Activated CD8-positive, alpha-beta memory T cell treated with anti-CD3 and anti-CD28 coated beads, Interleukin-2, amount 50 U/mL, for 4 hours (primary cell): ENCODE measurements at places on chromosomes 13 and 19.

DNA sequence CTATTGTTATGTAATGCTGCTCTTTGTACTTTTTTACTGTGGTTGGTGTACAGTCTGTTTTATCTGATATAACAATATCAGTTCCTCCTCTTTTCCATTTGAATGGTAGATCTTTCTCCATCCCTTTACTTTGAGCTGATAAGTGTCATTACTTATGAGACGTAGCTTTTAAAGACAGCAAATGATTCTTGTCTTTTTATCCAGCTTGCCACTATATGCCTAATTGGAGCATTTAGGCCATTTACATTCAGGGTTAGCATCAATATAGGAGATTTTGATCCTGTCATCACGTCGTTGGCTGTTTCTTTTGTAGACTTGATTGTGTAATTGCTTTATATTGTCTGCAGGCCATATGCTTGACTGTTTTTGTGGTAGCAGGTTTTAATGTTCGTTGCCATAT is 894.2 kb upstream of the ATXN8OS start:
- no peak for DNase-seq

- no peak for DNase-seq
Observed at GRCh38 chr13:111946214-111946613, 120.7 kb upstream of the SOX1 start.

DNA sequence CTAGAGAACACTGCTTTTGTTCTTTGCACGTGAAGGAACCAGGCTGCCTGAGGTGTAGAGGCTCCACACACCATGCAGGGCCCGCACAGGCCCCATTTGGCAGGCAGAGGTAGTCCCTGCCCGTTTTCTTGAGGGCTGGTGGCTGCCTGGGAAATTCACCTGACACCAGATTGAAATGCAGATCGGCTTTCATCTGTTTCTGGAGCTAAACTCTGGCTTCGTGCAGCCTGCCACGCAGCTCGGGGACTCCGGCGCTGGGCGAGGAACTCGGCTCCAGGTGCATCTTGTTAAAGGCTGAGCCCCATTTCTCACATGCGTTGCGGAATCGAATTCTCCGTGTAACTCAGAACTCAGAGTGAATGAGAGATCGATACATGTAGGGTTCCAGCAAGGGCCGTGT is 37.7 kb downstream of the ATP11A start:
- DNase-seq: no peak

DNA sequence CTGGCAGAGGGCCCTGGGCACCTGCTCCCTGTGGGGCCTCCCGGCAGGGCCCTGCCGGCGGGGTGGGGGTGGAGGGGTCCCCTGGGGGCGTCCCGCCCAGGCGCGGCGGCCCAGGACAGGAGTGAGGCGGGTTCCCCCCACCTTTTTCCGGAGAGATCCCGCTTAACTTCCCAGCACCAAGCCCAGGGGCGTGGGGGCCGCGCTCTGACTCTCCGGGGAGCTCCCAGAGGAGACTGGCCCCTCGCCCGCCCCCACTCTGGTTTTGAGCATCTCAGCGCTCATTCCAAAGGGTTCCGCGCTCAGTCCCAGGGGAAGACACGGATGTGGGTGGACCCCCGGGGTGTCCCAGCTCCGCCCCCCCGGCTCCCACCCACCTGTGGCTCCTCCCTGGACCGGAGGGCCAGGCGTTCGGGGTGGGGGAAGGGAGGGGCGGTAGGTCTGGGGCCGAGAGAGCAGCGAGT is 476 bp downstream of the C2CD4C start:
- DNase-seq: peak; percentile 15

GRCh38 chr13:109465148-109465547 is 321.2 kb downstream of the IRS2 start:
- no peak for DNase-seq

DNA sequence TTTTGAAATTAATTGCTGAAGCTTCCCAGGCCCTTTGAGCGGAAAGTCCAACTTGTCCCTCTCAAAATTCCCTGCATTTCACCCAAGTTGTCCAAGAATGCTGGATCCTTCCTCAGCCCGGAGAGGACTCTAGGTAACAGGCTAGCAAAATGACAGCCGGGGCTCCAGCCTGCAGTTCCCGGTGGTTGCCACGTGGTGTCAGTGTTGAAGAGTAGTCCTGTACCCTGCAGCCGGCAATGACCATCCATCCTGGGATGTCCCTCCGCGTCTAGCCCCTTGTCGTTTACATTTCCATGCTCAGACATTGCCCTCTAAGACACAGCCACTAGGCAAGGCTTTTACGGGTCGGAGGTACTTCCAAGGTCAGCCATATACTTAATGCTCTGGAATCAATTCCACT is 31.4 kb upstream of the MTIF3 start:
- no peak for DNase-seq

GRCh38 chr13:39781381-39781780 is 125.9 kb downstream of the COG6 start:
- no peak for DNase-seq

- DNase-seq: no peak
Observed at GRCh38 chr19:11494634-11495285, 10.9 kb downstream of the ZNF653 start.

- DNase-seq: peak; percentile 80
Observed at GRCh38 chr19:3125900-3126524, 9.8 kb upstream of the GNA15 start.

DNA sequence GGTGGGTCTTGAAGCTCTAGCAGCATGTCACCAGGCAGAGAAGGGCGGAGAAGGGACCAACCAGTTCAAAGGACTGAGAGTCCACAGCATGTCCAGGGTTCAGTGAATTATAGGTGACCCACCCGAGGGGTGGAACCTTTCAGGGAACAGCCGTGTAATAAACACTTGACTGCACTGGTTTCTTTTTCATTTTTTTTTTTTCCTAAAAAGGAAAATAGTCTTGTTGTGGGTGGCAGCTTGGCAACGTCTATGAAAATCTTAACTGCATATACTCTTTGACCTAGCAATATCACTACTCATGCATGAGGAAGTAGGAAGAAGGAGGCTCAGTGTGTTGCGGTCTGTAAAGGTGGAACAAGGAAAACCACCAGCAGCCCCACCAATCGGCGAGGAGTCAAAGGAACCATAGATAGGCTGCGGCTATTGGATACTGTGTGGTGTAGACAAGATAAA is 13.0 kb upstream of the MYH14 start:
- DNase-seq: no peak

DNA sequence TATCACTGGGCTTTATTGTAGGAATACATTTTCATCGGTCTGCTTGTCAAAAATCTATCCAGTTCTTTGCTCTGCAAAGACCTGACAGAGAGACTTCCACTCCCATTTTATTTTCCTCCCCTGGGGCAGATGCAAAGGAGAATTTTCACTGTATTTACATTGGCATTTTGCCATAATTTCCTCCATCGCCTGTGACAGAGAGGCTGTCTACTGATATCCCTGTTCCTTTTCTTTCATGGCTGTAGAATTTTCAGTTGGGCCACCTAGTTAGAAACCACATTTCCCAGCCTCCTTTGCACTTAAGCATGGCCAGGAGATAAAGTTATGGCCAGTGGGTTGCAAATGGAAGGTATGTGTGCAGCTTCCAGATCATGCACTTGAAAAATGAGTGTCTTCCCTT is 89.3 kb downstream of the NUFIP1 start:
- DNase-seq: no peak

DNA sequence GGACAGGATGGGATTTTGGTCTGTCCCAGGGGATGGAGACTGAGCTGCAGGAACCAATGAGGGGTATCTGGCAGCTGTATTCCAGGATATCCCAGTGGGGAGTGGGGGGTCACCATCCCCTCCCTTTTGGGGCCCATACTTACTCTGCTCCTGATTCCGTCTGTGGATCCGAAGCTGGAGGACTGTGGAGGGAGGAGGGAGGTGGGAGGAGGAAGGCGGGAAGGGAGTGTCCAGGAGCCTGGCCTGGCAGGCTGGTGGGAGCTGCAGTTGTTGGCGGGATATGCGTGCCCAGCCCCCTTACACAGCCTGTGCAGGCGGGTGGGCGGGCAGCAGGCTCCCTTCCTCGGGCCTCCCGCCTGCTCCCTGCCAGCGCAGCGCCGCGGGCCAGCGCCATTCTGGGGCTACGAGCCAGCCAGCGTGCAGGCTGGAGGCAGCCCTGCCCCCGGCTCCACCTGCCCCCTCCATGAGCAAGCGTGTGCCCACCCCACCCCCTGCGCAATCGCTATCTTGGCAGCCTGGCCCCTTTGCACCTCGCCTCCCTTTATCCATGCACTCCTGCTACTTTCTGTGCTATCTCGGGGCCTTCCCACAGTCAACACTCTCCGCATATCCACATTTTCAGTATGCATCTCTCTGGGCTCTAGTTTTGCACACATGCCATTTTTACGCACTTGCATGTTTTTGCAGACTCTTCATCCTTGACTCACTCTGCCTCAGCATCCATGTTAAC is 2.8 kb downstream of the MAMSTR start:
- DNase-seq: no peak

DNA sequence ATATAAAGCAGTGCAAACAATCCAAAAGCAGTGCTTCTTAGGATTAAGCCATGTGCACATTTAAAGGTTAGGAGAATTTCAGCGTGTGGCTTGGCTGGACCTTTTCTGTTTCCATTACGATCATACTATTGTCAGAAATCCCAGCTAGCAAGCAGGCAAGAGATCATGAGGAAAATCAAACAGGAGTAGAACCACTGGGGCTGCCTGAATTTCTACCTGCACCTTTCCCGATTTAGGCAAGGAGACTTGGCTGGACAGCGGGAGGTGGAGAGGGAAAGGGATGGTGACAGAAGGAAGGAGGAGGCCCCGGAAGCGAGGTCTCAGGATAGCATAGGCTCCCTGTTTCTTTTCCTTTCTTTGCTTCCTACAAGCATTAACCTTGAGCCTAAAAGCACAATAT is 102.5 kb downstream of the FGF14 start:
- DNase-seq: no peak

DNA sequence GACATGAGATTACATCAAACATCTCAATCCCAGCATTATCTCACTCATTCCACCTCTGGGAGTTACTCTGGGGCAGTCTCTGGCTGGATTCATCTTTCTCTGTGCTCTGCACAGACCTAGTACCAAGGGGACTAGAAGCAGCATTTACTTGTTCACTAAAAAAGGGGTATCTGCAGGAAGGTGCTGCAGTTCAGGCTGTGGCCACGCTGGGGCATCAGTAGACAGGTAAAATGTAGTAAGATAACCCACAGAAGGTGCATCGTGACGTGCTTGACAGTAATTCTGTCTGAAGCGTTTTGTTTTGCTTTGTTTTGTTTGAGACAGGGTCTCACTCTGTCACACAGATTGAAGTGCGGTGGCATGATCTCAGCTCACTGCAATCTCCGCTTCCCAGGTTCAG is 29.3 kb downstream of the ZNF564 start:
- DNase-seq: no peak

GRCh38 chr13:100917011-100917410 is 242.4 kb upstream of the TMTC4 start:
- DNase-seq: no peak

DNA sequence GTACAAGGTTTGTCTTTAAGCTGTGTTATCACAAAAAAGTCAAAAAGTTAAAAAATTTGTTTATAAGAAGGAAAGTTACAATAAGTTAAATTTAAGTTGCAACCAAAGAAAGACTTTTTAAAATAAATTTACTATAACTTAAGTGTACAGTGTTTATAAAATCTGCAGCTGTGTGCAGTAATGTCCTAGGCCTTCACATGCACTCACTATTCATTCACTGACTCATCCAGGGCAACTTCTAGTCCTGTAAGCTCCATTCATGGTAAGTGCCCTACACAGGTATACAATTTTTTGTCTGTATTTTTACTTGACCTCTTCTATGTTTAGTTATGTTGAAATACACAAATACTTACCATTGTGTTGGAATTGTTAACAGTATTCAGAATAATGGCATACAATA is 667.9 kb upstream of the SLITRK5 start:
- no peak for DNase-seq

DNA sequence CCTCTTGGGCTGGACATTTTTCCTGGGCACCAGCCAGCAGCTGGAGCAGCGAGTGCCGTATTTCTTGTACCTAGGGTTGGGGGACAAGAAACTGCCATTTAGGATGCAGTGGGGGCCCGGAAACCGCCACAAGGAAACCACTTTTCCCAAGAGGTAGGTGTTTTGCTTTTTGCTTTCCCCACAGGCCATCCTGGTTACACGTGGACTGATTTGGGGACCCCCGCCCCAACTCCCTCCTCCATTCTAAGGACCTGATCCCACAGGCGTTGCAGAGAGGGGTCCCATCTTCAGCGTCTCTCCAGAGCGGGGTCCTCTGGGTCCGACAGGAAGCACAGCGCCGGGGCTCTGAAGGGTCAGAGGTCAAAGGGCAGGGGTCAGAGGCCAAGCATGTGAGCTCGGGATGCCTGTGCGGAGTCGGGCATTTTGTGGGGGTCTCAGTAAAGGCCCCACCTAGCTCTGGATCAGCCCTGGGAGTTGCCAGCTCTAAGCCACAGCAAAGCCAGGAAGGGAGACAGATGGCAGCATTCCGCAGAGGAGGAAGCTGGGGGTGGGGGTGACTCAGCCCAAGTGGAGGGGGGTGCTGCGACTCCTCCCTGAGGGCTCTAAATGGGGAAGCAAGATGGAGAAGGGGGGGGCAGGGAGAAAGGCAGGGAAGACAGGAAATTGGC is 4.3 kb downstream of the ZGLP1 start:
- DNase-seq: no peak

- no peak for DNase-seq
Observed at GRCh38 chr13:109606520-109606919, 179.9 kb downstream of the IRS2 start.

GRCh38 chr13:103510007-103510535 is 443.9 kb upstream of the SLC10A2 start:
- DNase-seq: no peak

DNA sequence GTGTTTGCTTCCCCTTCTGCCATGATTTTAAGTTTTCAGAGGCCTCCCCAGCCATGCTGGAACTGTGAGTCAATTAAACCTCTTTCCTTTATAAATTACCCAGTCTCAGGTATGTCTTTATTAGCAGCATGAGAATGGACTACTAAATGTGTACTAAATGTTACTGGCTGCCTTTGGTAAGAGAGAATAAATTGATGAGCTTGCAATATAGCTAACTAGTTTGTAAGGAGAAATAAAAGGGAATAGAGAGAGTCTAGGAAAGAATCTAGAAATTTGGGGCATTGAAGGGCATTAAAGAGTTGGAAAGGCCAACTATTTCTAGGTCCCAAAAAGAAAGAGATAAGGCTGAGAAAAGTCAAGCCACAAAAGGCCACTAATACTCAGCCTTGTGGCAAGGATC is 5.5 kb upstream of the SOHLH2 start:
- DNase-seq: no peak

DNA sequence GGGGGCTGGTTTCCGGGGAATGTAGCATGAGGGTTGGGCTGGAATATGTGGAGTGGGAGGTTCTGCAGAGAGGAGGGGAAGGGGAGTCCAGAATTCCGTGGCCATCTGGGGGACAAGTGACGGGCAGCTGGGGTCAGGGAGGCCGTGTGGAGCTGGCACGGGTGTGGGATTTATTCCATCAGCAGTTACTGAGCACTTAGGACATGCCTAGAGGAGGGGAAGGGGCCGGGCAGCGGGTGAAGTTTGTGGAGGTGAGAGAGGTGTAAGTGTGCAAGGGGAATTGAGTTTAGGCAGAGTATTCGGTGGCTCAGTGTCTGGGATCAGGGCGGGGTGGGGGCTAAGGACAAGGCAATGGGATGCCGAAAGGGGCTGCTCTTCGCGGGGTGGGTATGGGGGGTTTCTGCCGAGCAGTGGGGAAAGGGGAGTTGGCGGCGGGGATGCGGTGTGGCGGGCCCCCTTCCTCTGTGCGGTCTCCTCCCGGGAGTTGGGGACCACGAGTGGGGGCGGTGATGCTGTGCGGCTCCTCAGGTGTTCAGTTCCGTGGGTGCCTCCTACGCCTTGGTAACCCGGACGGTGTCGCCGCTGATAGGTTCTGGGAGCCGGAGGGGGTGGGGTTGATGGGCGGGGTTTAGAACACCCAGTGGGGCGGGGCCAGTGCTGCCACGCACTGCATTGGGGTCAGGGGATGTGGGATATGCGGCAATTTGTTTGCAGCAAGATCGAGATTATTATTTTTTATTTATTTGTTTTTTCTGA is 5.4 kb downstream of the CCDC61 start:
- peak; percentile 74 for DNase-seq
